ENCODE measurements at places on chromosomes 1 and 21.

DNA sequence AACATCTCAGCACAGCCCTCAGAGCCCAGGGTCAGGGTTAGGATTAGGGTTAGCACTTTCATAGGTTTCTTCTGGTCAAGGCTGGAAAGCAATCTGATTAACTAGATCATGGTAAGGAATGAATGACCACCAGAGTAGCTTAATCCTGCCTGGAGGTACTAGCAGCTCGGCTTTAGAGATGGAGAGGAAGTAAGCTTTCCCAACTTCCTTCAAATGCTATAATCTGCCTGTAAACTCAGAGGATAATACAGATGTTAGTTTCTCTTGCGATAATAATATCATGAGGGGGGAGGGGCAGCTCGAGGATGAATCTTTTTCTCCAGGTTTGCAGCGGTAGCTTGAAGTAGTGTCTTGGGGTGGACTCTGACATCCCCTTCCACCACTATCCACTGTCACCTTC, 194.9 kb downstream of the HIVEP3 start:
- DNase-seq = no peak

DNA sequence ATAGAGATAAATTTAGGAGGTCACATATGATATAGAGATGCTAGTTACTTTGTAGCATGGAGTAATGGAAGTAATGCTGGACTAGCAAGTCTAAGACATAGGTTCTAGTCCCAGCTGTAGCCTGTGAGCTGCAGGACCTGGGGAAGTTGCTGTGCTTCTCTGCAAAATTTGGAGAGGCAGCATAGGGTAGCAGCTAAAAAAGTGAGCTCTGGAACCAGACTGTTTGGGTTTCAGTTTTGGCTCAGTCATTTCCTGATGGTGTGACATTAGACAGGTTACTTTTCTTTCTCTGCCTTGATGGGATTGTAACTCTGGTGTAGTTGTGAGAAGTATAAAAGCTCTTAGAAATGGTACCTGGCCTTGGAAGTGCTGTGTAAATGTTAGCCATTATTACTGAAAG, 3.3 kb downstream of the METTL13 start:
- DNase-seq = no peak

DNA sequence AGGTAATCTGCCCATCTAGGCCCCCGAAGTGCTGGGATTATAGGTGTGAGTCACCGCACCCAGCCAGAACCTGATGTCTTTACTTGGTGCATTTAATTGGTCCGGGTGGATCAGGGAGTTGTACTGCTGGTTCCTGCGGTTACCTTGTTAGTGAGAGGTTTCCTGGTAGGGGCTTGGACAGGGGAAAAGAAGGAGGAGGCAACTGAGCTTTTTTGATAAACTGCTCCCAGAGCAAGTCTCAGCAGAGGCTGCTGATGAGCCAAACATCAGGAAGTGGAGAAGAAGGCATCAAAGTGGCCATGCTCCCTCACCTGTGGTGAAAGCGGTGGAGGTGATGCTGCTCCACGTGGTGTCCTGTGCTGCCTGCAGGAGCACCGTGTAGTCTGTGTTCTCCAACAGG, 161.5 kb upstream of the KIAA0040 start:
- DNase-seq = no peak

DNA sequence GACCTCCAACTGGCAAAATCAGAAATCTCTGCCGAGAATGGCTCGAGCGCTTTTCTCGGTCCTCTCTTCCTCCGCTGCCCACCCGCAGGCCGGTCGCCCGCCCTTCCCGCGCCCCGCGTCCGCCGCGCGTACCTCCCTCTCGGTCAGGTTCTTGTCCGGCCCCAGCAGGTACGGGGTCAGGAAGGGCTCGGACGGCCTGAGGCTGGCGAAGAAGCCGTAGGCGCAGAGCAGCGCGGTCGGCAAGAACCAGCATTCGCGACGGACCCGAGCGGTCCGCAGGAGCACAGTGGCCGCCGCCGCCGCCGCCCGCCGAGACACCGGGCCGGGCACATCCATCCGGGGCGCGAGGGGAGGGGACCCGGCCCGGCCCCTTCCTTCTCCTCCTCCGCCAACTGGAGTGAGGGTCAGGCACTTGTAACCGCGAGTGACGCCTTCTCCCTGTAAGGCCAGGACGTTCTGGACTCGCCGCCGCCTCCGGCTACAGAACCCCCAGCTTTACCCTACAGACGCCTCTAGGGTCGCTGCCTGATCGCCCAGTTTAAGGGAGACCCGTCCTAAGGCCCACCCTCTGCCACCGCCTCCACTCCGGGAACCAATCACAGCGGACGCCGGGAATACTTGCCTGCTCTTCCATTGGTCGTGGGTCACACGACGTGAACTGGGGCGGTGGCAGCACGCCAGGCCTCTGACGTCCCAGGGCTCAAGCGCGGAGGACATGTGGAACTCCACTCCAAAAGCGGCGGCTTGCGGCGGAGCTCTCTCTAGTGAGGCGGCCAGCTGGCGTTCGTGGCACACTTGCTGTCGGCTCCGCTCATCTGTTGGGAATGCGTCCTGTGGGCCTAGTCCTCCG, at the start of gene SLC19A2:
SLC19A2 (minus strand) TSS at position 514 of the 850 bp plus-strand sequence; CDS start at position 336, 178 bp downstream.
- peak; percentile 100 for DNase-seq

DNA sequence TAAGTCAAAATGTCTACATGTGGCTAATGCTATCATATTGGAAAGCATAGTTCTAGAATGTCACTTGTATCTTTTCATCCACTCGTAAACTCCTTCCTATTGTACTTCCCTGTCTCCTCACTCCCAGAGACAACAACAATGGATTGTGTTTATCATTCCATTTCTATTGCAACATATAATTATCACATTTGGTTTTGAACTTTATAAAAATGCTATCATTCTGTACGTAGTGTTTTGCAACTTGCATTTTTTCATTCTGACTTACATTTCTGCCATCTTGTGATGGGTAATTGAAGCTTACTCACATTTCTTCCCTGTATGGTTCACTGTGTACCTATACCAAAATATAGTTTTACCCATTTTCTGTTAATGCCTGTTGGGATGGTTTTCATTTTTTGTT, 14.5 kb upstream of the CSF3R start:
- no peak for DNase-seq

DNA sequence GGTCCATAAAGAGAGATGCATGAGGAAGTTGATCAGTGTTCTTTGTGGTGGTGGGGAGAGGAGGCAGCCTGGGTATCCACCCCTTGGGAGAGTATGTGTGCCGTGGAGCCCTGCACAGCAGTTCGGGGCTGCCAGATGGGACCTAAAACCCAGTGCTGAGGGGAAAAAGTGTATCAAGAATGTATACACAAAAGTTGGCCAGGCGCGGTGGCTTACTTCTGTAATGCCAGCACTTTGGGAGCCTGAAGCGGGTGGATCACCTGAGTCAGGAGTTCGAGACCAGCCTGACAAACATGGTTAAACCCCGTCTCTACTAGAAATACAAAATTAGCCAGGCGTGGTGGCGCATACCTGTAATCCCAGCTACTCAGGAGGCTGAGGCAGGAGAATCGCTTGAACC, 4.1 kb upstream of the TTC4 start:
- no peak for DNase-seq

DNA sequence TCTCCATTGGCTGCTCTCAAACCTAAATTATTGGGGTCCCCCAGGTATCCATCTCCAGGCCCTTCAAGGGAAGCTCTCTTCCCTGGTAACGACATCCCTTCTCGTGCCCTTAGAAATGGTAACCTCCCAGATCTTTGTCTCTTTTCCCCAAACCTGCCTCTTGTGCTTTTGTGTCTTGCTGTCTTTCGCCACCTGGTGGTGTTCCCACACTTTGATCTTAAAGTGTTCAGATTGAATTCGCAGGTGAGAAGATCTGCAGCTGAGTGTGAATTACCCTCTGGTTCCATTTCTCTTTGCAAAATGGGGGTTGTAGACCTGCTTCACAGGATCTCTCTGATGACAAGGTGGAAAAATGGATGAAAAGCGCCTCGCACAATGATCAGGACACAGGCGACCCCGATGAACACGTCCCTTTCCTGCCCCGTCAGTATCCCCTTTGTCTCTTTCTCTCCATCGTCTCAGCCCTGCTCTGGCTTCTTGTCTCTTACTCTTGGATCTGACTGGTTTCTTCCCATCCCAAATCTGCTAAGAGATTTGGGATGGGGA, 53.1 kb downstream of the DOP1B start:
- no peak for DNase-seq

- DNase-seq = no peak
Measured at GRCh38 chr1:180482425-180483275, 19.7 kb downstream of the ACBD6 start.

- no peak for DNase-seq
Measured at GRCh38 chr1:230098723-230099122, 31.7 kb downstream of the GALNT2 start.

GRCh38 chr1:88985692-88986091, 6.7 kb downstream of the KYAT3 start:
- DNase-seq = no peak

GRCh38 chr1:65691152-65691900, 101.4 kb upstream of the PDE4B start:
- DNase-seq = peak; percentile 40

GRCh38 chr1:11151114-11151513, 38.0 kb upstream of the ANGPTL7 start:
- DNase-seq = no peak

- no peak for DNase-seq
Measured at GRCh38 chr1:151885479-151885878, 23.8 kb downstream of the THEM4 start.

- DNase-seq = no peak
Measured at GRCh38 chr1:228737601-228738041, 2.3 kb downstream of the RHOU start.

- no peak for DNase-seq
Measured at GRCh38 chr1:119898981-119899720, 2.8 kb upstream of the ADAM30 start.

- DNase-seq = no peak
Measured at GRCh38 chr21:34834852-34835501, 166.2 kb downstream of the CLIC6 start.

DNA sequence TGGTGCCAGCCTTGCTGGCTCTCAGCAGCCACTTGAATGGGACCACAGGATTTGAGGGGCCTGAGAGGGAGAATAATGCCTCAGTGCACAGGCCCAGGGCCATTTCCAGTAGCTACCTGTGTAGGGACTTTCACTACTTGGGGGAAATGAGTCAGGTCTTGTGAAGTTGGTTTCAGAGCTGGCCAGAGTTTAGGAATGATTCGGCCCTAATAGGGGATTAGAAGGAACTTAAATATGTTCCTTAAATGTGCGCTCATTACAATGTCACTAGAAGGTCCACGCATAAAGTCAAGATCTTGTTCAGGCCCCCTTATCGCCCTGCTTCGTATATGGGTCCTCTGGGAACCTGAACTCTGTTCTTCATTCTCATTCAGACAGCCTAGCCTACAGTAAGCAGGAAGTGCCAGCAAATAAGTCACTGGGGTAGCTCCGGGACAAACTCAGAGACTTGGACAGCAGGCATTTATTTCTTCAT, 5.6 kb upstream of the AKR1A1 start:
- no peak for DNase-seq

GRCh38 chr1:44251989-44252671, 38.9 kb downstream of the DMAP1 start:
- no peak for DNase-seq

DNA sequence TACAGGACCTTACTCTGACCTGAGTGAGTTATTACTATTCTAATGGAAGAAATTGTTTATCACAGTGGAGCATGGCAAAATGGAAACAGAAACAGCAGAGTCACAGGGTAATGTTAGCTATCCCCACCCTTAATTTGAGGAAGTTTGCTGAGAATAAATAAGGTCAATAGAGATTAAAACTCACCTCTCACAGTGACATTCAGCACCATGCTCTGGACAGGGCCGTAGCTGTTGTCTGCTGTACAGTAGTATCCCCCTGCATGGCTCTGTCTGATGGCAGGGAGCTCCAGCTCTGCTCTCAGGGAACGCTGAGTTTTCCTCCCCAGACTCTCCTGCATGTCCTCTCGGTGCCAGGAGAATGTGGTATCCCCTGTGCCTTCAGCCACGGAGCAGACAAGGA, 11.9 kb downstream of the FCRL4 start:
- DNase-seq = no peak

GRCh38 chr1:162893612-162893908, 32.6 kb upstream of the CCDC190 start:
- DNase-seq = no peak

DNA sequence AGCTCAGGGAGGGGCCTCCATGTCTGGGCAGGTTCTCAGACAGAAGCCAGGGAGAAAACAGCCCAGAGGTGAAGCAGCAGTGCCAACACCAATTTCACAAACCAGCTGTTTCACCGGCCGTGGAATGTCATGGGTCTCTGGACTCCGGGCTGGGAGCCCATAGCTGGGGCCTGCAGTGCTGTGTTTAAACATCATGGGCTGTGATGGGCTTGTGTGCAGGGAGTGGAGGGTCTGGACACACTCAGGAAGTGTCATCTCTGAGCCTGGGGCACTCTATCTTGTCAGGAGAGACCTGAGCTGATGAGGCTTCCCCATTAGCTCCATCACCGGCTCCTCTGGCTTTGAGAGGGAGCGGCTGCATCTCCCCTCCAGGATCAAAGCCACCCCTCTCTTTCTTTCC, 173.6 kb upstream of the IGSF21 start:
- no peak for DNase-seq

- no peak for DNase-seq
Measured at GRCh38 chr21:43921979-43922945, 57.2 kb downstream of the AGPAT3 start.

DNA sequence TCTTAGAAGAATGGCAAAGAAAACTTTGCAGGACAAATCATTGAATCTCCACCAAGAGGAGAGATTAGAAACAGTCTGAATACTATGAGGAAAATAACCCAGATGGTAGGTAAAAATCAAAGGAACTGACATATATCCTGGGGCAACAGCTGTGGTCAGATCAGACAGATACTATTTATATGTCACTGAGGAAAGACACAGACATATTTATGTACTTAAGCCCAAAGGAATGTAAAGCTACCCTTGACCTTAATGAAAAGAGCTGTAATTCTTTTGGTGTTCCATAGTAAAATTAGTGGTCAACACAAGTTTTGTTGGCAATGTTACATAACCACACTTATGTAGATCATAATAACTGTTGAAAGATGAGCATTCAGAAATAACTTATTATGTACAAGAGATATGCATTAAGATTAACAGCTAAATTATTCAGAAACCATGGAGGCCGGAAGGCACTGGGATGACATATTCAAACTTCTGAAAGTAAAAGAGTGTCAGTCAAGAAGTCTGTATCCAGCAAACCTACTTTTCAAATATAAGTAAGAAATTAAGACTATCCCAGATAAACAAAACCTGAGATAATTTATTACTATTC, 166.1 kb upstream of the SAMSN1 start:
- DNase-seq = no peak

DNA sequence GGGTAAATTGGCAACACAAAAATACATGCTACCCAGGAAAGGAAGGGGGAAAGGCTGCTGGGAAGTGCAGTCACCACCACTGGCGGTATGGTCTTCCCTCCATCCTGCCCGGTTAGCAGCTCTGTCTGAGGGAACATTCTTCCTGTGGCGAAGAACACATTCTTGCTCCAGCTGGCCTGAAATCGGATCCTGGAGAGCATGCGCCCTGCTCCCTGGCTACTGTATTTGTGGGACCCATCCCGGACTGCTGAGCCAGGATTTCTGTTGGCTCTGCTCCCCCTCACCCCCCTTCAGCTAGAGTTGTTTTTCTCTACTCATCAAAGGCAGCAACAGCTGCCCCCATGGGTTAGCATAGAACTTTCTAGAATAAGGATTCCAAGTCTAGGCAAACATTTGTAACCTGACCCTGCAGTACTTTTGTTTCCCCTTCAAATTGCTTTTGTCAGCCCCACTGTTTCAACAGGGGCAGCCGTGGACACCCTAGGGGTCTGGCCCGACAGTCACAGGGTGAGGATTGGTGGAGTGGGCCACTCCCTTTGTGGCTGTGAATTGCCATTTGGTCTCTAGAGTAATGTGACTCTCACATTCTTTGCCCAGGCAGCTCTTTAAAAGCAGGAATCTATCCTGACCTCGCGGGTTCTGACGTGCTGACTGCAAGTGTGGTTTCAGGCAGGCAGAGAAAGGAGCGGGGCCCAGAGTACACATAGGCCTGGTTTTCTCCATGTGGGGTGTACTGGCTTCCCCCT, 157.7 kb downstream of the TOMM20 start:
- DNase-seq = peak; percentile 91

Measured in tibial artery (tissue), 4 donors.